ENCODE measurements at places on chromosomes 3 and 15.

DNA sequence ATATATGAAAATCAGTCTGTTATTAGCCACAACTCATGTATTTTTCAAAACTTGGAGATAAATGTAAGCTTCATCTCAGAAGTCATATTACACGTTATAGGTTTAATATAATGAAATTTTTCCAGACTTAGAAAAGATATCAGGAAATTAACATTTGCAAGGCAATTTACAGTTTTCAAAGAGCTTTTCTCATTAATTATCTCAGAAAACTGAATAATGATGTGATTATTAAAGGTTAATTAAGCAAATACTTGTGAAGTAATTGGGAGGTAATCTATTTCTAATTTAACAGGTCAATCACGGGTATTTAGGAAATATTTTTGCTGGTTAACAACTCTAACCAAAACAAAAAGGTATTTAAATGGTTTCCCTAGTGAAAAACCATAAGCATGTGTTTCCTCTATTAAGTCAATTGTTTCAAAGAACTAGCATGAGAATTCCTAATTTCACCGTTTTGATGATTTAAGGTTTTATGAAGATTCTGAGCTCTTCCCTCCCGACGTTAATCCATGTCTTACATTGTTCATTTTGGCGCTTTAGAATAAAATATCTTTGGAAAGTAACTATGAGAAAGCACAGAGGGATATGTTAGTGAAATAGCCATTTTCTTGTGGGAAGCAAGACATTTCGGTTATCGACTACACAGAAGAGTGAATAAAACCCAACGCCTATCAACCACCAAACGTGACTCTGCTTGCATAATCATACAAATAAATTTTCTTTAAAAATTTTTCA lies 1.5 kb upstream of the NEO1 start:
- DNase-seq, result no peak

DNA sequence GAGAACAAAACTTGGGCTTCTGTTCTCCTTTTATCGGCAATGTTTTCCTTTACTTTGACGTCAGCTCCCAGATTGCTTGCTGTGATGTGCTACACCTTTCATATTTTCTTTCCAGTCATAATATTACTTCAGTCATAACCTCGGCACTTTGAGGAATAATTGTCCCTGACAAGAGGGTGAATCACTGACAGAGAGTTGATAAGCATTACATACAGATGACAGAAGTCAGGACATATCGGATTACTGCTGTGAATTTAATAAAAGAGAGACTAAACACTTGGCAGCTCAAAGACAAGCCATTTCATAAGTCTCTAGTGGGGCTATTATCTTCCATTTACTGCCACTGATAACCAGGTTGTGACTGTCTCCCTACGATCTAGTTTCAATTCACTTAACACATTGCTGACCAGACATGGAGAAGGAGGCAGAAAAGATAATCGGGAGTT lies 362.1 kb upstream of the ARRDC4 start:
- DNase-seq, result no peak

DNA sequence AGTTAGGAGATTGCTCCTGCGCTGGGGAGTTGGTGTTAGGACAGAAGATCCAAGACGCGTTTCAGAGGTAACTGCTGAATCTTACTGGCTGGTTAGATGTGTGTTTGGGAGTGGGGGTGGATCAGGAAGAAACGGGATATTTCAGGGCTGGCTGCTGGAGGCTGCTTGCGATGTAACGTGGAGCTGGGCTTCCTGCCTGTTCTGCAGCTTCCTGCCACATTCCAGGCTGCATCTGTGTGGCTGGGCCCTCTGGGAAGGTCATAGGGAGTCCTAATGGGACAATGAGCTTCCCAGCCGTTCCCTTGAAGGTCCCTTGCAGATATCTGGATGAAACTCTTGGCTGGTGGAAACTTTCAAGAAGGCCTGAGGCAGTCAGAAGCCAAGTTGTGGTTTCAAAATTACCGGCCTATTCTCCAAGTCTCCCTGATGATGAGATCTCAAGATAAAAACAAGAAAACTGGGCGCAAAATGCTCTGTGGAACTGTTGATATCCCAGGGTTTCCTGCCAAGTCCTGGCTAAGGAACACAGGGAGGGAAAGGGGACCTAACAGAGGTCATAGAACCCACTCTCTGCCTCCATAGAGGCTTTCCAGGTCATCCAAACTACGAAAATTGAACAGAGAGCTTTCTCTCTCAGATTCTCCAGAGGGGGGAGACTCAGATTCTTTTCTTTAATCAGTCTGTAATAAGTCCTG lies 67.0 kb downstream of the NOX5 start:
- no peak for DNase-seq

DNA sequence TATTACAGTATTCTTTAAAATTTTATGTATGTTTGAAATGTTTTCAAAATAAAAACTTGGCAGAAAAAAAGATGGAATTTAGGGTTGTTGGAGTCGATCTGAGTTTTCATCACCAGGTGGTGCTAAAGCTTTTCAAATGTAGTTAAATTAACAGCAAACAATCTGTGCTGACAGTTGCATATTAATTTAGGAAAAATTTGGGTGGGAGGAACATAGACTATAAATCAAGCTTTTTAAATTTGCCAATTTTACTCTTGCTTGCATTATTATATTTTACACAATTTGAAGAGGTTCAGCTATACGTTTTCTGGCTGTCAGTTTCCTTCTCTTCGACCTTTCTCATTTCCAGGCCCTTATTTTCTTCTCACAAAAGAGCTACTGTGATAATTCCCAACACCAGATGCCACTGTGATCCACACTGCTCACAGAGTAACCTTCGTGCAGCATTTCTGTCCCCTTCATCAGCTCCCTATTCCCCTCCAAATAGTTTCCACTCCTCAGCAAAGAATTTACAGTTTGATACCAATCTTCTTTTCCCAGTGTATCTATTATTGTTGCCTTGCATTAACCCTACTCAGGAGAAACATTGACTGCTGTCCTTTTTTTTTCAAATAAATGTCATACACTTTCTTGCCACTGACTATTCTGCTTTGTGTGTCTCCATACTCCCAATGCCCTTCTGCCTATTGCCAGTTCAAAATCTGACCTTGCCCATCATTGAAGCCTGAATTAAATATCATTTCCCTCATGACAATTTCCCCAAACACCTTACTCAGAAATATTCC lies 53.4 kb upstream of the EIF5A2 start:
- DNase-seq, result peak; percentile 22

DNA sequence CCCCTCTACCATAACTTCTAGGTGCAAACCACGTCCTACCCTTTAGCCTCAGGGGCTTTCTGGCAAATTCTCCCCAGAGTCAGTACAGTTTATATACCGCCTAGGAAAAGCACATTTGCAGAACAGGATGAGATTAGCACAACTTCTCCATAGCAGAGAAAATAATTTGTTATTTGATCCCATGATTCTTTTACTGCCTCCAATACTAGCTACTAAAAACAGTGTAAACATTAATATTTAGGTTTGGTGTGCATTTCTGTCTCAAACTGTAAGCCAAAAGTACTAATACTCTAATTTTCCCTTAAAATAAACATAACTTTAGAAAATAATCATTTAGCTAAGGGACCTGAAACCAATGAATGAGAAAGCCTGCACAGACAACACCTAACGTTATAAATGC lies 4.5 kb downstream of the CPEB1 start:
- DNase-seq, result no peak

DNA sequence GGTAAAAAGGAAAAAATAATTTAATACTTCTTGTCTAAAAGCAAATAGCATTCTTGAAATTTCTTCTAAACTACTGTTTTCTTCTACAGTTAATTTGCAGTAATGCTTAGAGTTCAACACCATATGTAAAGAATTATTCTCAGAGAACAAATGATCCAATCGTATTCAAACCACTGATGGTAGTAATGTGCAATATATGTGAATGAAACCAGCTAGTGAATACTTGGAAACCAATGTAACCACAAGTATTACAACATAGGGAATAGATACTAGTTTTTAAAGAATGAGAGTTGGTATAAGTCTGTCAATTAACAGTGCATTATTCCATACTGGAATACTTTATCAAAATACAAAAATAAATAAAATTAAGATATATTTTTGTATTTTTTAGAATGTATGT lies 850.0 kb downstream of the DIPK2A start:
- no peak for DNase-seq

- no peak for DNase-seq
Measured at GRCh38 chr15:56916825-56917477, 1.5 kb upstream of the TCF12 start.

DNA sequence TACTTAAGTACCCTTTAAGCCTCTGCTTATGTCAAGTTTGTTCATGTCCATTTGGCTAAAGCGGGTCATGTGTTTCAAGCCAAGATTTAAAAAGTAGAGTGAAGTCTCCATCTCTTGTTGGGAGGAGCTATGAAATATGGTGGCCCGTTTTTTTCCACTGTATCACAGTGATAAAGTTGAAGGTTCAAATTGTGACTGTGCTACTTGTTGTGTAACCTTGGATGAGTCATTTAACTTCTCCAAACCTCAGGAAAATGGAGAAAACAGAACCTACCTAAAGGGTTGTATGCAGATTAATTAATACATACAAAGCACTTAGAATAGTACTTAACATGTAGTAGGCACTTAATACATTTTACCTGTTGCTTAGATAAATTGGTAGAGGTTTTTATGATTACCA lies 43.4 kb downstream of the SNAPC5 start:
- DNase-seq, result no peak

DNA sequence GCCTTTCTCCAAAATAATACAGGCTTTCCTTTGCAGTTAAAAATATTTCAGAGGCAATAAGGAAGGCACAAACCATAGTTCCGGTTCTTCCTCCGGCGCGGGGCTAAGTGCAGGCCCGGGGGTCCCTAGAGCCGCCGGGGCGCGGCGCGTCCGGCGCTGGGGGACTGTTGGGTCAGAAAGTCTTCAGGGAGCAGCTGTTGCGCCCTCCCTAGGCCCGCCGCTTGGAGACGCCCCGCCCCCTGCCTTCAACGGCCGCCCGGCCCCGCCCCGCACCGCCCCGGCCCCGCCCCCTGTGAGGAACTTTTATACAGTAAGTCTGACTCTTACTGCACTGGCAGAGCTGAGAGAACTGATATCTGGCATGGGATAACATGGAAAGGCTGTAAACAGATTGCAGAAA lies 283.1 kb upstream of the ARL6 start:
- no peak for DNase-seq

GRCh38 chr15:41621200-41622193 lies 38.7 kb upstream of the MGA start:
- DNase-seq, result peak; percentile 87

DNA sequence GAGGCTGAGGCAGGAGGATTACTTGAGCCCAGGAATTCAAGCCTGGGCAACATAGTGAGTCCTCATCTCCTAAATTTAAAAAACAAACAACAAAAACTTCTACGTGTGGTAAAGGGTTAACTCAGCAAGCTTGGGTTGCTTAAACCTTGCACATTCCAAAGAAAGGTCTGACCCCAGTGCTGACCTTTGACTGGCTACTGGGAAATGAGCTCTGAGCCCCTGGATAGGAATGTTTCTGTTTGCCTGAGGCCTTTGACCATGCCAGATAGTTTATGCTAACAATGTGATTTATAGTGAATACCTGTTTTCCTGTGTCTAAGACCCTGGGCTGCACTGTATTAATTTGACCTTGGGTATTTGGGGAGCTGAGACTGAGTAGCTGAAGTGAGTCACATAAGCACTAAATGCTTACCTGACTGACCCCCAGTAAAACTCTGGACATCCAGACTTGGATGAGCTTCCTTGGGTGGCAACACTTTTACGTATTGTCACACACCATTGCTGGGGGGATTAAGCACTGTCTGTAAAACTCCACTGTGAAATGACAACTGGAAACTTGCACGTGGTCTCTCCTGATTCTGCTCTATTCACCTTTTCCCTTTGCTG lies 20.7 kb downstream of the TCAIM start:
- no peak for DNase-seq

DNA sequence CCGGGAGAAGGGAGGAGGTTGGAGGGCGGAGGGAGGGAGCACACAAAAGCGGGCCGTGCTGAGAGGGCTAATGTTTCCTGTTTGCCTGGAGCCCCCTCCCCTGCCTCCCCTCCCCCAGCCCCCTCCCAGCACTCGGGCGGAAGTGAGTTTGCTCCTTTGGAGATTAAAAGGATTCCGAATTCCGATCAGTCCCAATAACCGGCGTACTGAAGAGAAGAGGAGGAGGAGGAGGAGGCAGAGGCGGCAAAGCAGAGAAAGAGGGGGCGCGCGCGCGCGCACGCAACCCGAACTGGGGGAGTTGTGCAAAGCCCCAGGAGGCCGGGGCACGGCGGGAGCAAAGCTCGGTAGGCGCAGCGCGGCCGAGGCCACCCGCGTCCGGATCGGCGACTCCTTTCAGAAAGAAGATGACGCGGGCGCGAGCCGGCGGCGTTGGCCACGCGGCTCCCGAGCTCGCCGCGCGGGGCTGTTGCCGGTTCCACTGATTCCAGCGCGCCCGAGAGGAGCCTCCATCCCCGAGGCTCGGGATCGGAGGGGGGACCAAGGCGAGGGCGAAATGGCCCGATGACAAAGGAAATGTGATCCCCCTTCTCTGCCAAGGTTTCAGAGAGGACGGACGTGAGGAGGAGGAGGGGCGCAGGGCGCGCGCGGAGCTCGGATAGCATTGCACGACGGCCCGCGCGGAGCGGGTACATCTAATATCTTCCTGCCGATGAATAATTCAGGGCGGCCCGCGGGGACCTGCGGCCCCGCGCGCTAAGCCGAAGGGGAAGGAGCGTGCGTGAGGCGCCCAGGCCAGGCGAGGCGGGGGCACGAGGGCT lies 1.1 kb upstream of the TRIM71 start:
- DNase-seq, result no peak

- no peak for DNase-seq
Measured at GRCh38 chr3:132963786-132964185, 74.4 kb upstream of the TMEM108 start.

GRCh38 chr3:102038477-102039142 lies 189.3 kb downstream of the NFKBIZ start:
- no peak for DNase-seq

DNA sequence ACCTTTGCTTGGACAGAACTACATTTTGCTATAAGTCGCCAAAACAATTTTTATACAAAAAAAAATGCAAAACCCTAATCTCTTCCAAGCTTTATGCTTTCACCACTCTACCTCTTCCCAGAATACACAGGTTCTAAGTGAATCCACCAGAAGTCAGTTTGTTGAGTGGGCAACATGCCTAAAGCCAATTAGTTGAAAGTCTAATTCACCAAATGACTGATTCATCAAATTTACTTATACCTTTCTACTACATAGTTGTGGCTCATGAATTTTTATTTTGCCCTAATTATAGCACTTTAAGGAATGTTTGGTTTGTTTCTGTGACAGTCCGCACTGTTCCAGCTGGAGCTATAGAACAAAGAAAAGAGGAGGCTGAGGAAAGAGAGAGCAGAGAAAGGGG lies 265.9 kb upstream of the TGFBR2 start:
- no peak for DNase-seq

- no peak for DNase-seq
Measured at GRCh38 chr3:159039286-159039685, 237.4 kb downstream of the MFSD1 start.

DNA sequence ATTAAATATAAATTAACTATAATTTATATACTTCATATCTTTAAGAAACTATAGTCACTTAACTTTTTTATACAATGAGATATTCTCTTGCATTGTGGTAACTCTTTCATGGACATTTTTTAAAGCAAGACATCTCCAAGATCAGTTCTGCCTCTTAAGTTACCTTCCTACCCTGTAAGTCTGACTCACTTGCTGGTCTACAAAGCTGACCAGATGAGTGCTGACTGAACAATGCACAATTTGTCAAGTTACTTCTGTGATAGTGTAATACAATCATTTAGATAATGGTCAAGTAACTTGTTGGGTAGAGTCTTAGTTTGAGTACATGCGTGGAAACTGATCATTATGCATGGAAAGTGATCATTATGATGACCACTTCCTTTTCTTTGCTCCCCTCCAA lies 145.9 kb downstream of the MEIS2 start:
- DNase-seq, result no peak
